ENCODE measurements at places on chromosomes 1 and 21.
A peak's percentile ranks its signal among the peaks of the same experiment; 100 is the strongest.

- no peak for DNase-seq
These were observed 52.0 kb downstream of the PRDX6 start for GRCh38 chr1:173529106-173529505.

- DNase-seq, result no peak
These were observed 26.9 kb downstream of the SPATA46 start for GRCh38 chr1:162349635-162350330.

- DNase-seq, result no peak
These were observed 16.6 kb downstream of the MYOG start for GRCh38 chr1:203069030-203069747.

GRCh38 chr1:206715552-206716158, 30.9 kb downstream of the MAPKAPK2 start:
- no peak for DNase-seq

GRCh38 chr1:150688763-150689162, 8.2 kb downstream of the GOLPH3L start:
- DNase-seq, result no peak

GRCh38 chr1:83673312-83673711, 325.6 kb downstream of the TTLL7 start:
- no peak for DNase-seq

- DNase-seq, result no peak
These were observed 15.5 kb upstream of the TFF3 start for GRCh38 chr21:42330380-42331371.

DNA sequence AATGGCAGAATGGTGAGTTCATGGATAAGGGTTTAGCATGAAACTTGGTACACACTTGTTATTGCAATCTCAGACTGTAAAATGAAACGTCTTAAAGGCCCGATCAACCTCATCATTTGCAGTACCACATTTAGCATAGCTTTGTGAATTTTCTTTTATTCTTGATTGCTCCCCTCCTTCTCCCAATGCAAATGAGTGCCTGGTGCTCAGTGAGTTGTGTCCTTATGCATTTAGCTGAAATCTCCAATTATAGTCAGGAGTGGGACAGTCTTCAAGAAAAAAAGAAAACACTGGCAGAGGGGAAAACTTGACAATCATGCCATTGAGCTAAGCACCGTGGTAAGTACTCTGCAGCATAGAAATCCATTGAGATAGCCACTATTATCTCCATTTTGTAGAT, 161.0 kb upstream of the HMCN1 start:
- DNase-seq, result no peak

DNA sequence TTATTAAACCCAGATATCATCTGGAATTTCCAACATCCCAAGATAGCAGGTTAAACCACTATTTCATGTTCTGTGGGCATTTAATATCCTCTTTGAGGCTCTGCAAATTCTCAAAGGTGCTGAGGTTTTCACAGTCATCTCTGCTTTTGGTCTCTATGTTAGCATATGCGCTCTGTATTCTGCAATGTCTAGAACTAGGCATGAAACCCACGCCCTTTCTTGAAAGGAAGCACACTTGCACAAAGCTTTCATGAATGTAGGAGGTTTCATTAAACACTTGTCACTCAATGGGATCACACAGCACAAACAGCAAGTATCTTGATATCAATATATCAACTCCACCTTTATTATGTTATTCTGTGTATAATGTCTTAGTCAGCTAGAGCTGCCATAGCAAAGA, 172.0 kb upstream of the USP24 start:
- no peak for DNase-seq

GRCh38 chr21:26969971-26970725, 3.3 kb upstream of the ADAMTS5 start:
- DNase-seq, result no peak

DNA sequence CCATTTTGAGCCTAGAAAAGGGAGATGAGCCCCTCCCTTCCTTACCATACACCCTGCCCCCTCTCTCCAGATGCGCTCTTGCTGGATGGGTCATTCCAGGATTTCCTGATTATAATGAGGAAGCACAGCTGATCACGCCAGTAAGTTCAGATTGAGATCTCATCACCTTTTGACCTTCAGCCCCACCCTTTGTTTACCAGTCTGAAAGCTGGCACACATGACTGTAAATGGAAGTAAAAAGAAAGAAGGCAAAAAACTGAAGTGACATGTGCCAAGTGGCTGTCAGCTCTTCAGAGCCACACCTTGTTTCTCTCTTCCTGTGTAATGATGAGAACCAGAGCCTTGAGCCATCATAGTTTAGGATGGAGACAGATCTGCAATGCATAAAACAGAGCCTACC, 27.9 kb downstream of the S1PR1 start:
- peak; percentile 46 for DNase-seq

DNA sequence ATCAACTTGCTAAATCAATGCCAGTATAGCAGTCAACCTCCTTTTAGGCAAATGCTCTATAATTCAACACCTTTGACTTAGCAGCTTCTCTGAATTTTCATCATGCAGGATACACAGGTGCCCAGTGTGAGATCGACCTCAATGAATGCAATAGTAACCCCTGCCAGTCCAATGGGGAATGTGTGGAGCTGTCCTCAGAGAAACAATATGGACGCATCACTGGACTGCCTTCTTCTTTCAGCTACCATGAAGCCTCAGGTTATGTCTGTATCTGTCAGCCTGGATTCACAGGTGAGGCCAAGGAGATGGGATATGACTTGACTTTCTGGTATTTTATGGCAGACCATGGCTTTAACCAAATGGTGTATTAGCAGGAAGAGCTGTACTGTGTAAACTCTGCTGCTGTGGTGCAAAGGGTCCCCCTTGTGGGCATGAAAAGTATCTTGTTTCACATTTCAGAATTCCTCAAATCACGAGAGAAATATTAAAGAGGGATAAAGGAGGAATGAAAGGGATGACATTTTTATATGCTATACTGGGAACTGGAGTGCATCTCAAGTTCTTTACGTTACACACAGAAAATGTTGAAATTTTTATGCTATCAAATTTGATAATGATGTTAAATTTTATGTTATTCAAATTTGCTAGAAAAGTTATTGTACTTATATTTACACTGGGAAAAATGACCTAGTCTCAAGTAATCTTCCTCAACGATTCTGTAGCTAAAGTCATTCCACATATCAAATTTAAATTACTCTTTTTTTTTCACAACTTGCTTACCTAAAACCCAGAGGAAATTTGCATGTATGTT, 88.9 kb downstream of the CRB1 start:
- no peak for DNase-seq

GRCh38 chr1:20381045-20381641, 90.5 kb downstream of the VWA5B1 start:
- DNase-seq, result no peak

DNA sequence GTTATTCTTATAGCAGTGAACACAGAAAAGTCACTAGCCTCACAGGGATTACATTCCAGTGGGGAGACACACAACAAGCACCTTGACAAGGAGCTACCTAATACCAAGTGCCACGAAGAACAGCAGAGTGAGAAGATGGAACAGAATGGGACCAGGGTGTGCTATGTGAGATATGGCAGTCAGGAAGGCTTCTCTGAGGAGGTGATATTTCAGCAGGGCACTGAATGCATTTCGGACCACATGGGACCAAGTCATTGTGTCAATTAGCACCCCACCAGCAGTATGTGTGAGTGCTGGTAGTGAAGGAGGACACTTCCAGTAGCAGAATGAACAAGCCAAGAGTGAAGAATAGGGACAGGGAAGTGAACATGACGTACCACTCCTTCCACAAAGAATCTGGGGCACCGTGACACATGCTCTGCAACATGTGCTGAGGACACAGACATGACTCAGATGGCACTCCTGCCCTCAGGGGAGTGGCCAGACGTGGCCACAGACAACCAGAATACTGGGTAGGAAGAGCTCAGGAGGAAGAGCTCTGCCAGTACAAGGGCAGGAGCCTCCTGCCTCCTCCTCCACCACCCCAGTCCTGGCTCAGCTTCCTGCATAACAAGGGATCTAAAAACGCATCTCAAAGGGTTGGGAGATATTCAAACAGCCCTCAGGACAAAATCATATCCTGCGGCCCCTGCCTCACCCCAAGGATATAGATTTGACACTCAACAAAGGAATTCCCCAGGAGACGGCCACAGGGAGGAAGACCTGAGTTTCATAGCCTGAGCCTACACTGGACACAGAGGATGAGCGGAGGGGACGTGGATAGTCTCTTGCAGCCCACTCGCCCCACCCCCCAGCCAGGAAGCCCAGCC, 102.5 kb downstream of the TRABD2B start:
- DNase-seq, result no peak

DNA sequence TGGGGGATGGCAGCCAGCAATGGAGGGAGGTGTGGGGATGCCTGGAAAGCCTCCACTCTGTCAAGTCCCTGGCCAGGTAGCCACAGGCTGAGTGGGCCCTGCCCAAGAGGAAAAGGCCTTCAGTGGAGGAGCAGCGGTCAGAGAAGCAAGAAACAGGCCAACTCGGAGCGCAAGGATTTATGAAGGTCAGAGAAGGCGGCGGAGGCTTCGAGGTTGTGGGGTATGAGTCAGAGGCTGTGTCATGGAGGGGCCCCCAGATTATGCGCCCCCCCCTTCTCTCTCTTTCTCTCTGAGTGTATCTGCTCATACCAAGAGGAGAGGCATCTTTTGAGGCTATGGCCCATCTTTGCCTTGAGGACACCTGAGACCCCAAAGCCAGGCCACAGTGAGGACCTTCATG, 99.5 kb downstream of the CASZ1 start:
- no peak for DNase-seq

DNA sequence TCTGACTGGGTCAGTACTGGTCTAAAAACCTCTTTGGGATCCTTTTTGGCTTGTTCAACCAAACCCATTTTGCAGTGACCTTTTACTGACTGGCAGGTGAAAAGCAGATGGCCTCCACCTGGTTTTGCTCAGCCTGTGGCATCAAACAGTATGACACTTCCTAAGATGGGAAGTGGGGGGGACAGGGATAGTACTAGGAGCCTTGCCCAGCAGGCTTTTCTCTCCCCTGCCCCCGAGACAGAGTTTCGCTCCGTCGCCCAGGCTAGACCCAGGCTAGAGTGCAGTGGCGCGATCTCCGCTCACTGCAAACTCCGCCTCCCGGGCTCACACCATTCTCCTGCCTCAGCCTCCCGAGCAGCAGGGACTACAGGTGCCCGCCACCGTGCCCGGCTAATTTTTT, 18.3 kb downstream of the INTS3 start:
- DNase-seq, result no peak

DNA sequence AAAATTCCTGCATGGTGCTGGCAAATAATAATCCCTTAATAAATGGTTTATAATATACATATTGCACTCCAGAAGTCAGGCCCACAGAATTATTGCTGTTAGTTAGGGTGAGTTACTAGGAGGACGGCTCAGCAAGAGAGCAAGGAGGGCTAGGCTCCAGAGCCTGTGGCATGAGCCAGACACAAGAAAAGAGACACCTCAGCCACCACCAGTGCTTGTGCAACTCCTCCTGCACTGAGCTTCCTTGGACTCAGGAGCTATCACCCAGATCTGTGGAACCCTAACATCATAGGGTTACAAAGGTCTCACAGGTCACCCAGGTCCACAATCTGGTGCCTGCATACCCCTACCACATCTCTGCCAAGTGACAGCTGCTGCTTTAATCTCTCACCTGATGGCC, 12.8 kb upstream of the LRRC8D start:
- DNase-seq, result no peak

GRCh38 chr1:183516725-183517124, 44.4 kb downstream of the SMG7 start:
- DNase-seq, result no peak

GRCh38 chr1:154485106-154485505, 16.9 kb upstream of the TDRD10 start:
- no peak for DNase-seq

DNA sequence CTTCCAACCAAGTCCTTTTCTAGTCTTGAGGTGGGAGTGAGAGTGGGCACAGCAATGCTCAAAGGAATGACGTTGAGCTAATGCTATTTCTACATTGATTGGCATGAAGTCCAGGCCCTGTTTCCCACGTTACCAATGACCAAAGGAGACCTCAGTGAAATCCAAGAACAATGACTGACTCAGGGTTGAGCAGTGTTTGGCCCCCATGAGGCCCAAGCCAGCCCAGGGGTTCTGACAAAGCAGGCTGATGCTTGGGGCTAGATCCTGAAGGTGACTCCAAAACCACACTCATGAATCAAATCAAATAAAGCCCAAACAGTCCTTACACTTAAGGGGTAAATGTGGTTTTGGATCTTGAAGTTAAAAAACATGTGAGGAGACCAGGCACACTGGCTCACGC, 278.5 kb upstream of the GJB5 start:
- DNase-seq, result no peak

GRCh38 chr1:152002960-152003359, 9.3 kb upstream of the S100A10 start:
- DNase-seq, result no peak

DNA sequence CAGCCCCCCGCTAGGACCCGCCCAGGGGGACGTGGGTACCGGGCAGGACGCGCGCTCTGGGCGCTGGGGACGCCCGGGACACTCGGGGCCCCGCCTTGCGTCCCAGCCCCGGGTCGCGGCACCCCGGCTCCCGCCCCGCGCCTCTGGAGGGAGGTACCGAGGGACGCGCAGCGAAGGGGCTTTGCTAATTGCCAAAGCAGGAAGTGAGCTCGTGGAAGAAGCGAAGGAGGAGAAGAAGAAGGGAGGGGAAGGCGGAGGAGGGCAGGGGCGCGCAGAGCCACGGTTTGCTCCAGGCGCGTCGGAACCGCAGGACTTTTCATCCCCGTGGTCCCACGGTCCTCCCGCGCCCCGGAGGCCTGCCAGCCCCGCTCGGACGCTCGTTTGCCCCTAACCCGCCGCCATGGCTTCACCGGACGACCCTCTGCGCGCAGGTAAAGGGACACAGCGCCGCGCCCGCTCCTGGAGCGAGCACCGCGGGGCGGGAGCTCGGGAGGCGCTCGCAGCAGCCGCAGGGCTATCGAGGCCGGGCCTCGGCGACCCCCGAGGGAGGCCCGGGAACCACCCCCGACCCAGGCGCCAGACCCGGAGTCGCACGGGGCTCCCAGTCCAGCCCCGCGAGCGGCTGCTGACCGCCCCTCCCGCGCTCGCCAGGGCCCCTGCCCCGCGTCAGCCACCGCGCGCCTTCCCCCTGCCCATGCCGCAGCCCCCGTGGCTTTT, 1.3 kb downstream of the EDARADD start:
- peak; percentile 88 for DNase-seq

DNA sequence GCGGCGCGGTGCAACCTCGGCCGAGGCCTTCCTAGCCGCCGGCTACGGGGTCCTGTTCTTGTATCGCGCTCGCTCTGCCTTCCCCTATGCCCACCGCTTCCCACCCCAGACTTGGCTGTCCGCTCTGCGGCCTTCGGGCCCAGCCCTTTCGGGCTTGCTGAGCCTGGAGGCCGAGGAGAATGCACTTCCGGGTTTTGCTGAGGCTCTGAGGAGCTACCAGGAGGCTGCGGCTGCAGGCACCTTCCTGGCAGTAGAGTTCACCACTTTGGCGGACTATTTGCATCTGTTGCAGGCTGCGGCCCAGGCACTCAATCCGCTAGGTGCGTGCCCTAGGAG, 379 bp downstream of the PPCS start:
- DNase-seq, result no peak

GRCh38 chr1:93447481-93448291, at the start of gene FNBP1L:
Gene FNBP1L, plus strand, starts transcription at chr1:93448118. Its CDS starts 164 bp downstream, at chr1:93448282.
- peak; percentile 96 for DNase-seq

- no peak for DNase-seq
These were observed 24.3 kb upstream of the MTF1 start for GRCh38 chr1:37883671-37884070.
